ENCODE measurements at places on chromosomes 7 and 10.

DNA sequence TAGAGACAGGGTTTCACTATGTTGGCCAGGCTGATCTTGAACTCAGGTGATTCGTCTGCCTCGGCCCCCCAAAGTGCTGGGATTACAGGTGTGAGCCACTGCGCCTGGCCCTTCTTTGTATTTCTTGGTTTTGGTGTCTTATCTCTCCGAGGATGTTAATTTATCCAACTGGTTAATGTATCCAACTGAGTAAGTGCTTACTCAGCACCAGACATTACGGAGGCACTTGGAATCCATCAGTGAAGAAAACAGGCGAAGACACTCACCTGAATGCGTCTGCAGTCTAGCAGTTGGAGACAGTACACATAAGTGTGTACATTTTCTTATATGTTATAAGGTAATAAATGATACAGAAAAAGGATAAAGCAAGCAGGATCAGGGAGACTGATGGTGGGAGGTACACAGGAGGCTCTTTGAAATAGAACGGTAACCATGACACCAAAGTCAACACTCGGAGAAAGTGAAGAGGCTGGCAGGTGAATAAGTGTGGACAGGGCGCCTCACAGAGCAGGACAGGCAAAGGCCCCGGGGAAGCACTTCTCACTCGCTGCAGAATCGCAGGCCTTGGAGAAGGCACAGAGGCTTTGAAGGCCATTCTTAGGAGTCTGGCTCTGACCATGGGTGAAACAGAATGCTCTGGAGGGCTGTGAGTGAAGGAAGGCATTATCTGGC, 73.1 kb downstream of the LANCL2 start:
- DNase-seq = no peak

DNA sequence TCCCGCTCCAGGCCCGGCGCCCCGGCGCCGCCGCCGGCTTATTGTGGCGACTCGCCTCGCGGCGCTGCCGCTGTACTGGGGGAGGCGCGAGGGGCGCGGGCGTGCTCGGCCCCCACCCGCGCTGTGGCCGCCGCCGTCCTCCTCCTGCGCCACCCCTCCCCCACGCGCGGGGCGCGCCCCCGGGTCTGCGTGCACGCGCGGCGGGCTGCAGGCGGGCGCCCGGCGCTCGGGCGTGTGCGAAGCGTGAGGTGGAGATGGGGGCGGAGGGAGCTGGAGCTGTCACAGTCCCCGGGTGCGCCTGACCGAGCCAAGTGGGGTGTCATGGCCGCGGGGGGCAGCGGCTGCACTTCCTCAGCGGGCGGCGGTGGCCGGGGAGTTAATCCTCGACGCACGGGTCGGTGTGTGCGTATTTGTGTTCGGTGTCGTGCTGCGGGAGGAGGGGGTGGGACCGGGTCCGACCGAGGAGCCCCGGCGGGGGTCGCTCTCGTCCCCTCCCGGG, 672 bp downstream of the LCOR start:
- peak; percentile 70 for DNase-seq

DNA sequence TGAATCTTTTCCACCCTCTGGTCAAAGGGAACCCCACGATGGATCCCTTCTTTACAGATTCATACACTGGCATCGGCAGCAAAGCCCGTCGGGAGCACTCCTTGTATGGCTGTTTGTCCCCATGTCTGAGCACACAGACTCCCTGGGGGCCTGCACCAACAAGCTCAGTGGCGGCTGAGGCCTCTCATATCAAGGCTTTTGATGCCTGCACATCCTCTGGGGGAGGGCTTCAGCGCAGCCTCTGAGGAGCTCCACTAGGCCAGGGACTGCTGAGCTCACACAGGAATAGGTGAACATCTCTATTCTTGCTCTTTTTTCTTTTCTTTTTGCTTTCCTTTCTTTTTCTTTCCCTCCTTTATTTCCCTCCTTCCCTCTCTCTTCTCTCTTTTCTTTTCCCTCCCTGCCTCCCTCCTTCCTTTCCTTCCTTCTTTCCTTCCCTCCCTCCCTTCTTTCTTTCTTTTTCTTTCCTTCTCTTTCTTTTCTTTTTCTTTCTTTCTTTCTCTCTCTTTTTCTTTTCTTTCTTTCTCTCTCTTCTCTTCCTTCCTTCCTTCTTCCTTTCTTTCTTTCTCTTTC, 174.6 kb downstream of the CCDC3 start:
- no peak for DNase-seq

DNA sequence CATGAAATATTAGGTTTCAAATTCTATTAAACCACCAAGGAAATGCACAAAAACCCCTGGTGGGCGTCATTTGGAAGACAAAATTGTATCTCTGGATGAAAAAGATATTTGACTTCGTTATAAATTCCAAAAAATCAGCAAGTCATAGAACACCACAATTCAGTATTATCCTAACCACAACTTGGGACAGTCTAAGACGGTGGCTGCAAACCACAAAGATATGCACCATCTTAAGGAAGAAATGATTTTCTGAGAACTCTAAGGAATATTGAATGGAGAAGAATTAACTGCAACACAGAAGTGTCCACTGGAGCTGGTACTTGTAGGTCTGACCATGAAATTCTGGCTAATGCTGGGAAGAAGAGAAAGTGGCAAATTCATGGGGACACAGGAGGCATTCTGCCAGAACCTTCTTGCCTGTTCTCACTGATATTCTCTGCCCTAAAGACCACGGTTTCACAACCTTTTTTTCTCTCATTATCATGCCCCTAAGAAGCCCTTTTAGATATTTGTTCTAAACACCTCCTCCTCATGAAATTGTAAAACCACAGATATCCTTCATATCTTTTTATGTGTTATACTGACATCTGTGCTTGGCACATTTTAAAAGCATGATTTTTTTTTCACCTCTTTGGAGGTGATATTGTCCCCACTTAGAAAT, 92.9 kb downstream of the SFMBT2 start:
- no peak for DNase-seq

GRCh38 chr10:44460416-44460815, 75.5 kb upstream of the CXCL12 start:
- DNase-seq = no peak

- no peak for DNase-seq
These were observed 89.6 kb downstream of the USP6NL start for GRCh38 chr10:11521860-11522259.

DNA sequence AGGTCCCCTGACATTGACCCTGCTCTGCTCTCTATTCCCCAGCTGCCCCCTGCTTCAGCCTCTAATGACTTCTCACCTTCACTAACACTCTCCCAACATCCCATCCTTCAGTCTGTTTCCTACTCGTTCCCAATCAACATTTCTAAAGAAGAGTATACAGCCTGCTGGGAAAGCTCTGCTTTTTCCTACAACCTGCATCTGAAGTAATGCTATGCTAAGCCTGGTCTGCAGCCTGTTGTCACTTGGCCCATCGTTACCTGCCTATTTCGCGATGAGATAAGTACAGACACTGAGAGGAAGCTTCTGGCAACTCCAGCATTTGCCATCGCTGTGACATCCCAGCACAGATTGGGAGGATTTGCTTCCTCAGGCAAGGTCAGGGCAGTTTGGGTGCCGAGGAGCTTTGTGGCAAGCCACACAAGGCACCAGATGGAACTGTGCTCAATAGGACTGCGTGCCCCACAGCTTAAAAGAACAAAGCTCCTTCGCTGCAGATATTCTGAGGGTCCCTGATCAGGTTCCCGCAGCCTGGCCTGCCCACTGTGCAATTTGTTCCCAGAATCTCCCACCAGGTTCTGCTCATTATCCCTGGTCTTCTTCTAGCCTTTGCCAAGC, 51.4 kb downstream of the PKD1L1 start:
- DNase-seq = no peak

- DNase-seq = no peak
These were observed 279.3 kb downstream of the SKAP2 start for GRCh38 chr7:26584987-26585665.

DNA sequence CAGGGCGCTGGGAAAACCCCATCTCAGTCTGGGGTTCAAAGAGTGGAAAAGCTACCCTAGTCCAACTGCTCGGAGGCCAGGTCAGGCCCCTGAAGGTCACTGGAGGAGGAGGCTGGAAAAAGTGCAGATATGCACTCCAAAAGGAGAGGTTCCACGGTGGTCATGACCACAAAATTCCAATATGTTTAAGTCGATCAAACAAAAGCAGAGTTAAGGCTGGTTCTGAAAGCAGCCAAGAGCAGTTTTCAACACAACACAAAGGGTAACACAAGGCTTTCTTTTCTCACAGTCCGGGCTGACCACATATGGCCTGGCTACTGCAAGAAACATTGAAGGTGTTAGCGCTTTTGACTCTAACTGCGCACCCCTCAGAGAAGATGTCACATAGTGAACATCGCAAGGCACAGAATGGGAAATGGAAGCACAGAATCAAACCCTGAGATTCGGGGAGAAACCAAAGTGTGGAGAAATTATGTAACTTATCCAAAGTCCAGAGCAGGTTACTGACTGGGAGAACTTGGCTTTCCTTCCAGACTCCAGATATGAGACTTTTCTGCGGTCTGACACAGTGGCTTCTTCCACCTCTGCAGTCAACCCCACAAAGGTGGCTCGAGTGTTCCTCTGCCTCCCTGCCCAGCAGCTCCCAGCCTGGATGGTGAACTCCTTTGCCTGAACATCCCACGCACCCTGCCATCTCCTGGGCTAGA, 1.3 kb upstream of the GRB10 start:
- DNase-seq = no peak

DNA sequence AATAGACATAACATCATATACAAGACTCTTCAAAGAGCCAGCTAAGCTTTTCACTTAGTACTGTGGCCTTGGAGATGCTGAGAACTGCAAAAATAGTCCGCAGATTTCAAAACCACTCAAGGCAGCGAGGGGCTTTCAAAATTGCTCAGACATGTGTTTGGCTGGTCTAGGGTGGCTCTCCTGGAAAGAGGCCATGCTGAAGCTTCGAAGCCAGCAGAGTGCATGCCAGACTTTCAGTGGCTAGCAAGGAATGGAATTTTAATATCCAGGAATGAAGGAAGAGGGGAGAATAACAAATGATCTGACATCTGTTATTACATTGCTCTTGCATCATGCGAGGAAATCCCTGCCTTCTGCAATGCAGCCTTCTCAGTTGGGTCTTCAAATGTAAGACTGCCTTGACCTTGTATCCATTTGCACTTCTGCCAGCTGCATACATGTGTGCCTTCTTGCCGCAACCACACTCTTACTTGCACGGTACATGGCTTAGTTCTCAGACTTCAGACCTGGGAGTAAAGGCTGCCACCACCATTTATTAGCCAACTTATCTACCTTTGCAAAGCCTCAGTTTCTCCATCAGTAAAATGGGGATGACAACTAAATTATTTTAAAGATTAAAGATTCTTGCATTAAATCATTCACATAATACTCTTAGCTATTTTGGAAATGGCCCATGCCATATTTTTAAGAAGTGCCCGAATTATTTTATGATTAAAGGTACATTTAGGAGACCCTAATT, 55.9 kb downstream of the ITIH5 start:
- DNase-seq = no peak

DNA sequence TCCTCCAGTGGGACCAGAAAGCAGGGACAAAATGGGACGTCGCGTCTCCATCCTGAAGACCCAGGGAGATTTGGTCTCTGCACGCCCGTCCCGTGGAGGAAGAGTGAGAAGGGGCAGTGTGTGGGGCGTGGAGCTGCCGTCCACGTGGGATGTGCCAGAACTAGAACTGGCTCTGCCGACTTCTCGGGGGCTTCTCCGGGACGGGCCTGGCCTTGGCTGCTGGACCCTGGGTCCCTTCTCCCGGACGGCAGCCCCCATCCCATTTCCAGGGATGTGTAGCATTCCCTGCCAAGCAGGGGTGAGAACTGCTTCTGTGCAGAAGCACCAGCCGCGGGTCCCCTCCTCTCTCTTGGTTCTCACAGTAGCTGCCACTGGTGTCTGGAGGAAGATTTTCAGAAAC, 18.8 kb upstream of the DPYSL4 start:
- DNase-seq = no peak

- DNase-seq = no peak
These were observed 43.4 kb downstream of the ZNRF2 start for GRCh38 chr7:30327813-30328212.

DNA sequence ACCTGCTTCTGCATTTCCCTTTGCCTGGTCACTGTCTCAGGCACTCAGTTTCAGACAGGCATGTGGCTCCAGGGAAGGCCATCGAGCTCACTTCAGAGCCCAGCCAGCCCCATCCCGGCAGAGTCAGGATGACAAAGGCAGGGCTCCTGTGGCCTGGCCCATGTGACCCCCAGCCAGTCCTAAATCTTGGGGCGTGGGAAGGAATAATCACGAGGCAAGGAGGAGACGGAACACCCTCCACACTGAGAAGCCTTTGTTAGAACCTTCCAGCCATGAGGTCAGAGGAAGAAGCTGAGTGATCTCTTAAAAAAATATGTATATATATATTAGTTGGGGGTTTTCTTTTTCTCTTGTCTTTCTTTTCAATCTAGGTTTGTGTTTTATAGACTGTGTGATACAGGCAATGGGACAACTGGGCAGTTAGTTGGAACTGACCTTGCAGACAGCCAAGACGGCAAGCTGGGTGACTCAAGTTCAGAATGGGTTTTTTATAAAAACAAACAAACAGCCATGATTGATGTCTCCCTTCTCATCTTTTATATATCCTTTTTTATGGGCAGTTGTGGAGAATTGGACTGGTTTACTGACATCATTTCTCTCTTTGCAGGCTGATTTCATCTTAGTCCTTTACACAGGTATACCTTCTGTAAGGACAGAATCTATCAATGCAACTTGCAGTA, 60.8 kb downstream of the CHN2 start:
- no peak for DNase-seq

DNA sequence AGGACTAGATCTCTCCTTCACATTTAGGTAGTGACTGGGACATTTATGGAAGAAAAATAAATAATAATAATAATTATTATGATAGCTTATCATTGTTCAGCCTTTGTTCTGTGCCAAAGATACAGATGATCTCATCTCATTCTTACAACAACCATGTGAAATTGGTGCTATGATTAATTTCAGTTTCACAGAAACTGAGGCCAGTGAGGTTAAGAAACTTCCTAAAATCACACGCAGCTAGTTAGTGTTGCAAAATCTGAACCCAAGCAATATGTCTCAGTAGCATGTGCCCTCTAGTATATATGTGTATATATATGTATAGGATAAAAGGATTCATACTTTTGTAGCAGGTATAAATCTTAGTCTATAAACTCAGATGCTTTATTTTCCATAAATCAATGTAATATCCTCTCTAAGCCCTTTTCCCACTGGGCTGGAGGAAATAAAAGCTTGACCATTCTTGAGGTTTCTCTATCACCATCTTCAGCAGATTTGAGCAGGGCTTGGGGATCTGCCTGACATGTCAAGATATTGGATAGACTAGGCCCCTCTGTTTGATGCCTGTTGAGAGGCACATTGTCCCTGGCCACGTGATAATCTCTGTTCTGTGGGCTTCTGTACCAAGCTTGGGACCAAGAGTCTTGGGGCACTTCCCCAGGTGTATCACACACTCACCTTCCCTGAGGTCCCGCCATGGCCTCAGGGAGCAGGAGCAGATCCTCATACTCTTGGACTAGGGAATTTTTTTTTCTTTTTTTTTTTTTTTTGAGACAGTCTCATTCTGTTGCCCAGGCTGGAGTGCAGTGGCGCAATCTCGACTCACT, 172.6 kb upstream of the NRP1 start:
- no peak for DNase-seq

Data from stimulated activated CD8-positive, alpha-beta memory T cell treated with anti-CD3 and anti-CD28 coated beads, Interleukin-4, amount 100 ng/mL, for 4 hours (primary cell).